ENCODE measurements at places on chromosomes 12 and 14.

DNA sequence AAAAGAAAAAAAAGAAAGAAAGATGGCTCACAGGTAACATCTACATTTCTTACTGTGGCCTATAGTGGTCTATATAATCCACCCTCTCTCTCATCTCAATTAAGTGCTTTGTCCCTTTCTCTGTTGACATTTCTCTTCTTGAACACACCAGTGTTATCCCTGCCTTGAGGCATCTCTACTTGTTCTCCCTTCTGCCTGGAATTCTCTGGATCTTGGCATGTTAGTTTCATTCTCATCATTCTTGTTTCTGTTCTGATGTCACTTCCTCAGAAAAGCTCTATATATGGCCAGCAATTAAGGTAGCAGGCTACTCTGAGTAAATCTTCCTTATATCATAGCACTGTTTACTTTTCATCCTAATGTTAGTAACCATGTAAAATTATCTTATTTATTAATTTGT, 155.7 kb upstream of the PDZRN4 start:
- no peak for DNase-seq

GRCh38 chr14:79852950-79853744, 358.2 kb downstream of the DIO2 start:
- no peak for DNase-seq

DNA sequence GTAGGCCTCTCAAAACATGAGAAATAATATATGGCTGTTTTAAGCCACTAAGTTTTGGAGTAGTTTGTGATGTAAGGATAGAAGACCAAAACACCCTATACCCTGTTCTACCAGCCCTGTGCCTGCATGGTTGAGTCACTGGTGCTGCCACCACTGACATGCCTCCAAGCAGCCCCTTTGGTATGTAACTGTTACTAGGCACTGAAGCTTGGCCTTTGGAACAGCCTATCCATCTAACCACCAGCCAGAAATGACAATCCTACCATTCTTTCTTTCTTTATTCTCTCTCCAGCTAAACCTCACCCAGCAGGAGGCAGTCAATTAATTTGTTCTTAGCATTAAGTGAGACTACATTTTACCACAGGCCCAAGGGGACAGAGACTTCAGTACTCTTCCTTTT, 240.3 kb downstream of the MSRB3 start:
- no peak for DNase-seq

- DNase-seq = no peak
Measured at GRCh38 chr12:71594214-71594948, 69.3 kb downstream of the ZFC3H1 start.

GRCh38 chr14:53764846-53765245, 191.8 kb downstream of the BMP4 start:
- DNase-seq = no peak

DNA sequence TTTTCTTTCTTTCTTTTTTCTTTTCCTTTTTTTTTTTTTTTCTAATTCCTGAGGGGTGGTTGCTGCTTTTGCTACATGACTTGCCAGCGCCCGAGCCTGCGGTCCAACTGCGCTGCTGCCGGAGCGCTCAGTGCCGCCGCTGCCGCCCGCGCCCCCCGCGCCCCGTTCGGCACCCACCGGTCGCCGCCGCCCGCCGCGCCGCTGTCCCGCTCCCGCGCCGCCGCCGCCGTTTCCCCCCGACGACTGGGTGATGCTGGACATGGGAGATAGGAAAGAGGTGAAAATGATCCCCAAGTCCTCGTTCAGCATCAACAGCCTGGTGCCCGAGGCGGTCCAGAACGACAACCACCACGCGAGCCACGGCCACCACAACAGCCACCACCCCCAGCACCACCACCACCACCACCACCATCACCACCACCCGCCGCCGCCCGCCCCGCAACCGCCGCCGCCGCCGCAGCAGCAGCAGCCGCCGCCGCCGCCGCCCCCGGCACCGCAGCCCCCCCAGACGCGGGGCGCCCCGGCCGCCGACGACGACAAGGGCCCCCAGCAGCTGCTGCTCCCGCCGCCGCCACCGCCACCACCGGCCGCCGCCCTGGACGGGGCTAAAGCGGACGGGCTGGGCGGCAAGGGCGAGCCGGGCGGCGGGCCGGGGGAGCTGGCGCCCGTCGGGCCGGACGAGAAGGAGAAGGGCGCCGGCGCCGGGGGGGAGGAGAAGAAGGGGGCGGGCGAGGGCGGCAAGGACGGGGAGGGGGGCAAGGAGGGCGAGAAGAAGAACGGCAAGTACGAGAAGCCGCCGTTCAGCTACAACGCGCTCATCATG, 654 bp downstream of the FOXG1 start:
- no peak for DNase-seq

DNA sequence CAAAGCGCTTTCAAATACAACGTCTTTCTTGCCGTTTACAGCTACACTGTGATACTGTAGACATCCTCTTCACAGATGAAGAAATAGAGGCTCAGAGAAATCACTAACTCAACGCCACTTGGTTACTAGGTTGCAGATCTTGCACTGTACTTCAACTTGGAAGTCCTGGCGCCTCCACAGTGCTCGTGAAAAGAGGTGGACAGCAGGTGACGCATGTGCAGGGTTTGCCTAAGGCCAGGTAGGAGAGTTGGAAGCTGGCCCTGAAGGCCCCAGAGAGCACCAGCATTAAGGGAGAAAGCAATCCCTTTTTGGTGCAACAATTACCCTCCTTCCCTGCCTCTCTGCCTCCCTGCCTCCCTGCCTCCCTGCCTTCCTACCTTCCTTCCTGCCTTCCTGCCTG, 22.8 kb upstream of the TSPAN9 start:
- no peak for DNase-seq

DNA sequence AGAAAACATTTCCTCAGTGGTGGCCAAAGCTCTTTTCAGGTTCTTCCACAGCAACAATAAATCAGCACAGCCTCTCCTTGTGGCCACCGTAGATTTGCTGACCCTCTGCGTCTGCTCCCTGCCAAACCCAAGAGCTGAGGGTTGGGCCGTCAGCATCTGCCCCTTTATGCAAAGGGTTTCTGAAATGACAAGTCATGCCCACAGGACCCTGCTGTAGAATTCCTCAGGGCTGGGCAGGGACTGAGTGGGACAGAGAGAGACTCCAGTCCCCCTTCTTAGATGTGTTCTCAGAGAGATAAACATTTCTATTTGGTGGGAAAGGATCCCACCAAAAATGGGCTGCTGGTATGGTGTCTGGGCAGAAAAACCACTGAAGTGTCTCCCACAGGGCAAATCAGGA, 233.0 kb upstream of the PLXNC1 start:
- no peak for DNase-seq

- DNase-seq = no peak
Measured at GRCh38 chr12:121025442-121026226, 9.3 kb upstream of the C12orf43 start.

- DNase-seq = no peak
Measured at GRCh38 chr14:101359221-101360053, 201.9 kb upstream of the DIO3 start.

GRCh38 chr12:54504550-54504949, 7.0 kb downstream of the NCKAP1L start:
- DNase-seq = no peak
